ENCODE measurements at places on chromosomes 16 and 17.

GRCh38 chr17:49567871-49568694, 7.6 kb upstream of the NXPH3 start:
- peak; percentile 82 for DNase-seq

- DNase-seq = no peak
Measured at GRCh38 chr17:494601-495265, 142.1 kb upstream of the RPH3AL start.

- DNase-seq = no peak
Measured at GRCh38 chr17:60743799-60744198, 66.1 kb downstream of the BCAS3 start.

DNA sequence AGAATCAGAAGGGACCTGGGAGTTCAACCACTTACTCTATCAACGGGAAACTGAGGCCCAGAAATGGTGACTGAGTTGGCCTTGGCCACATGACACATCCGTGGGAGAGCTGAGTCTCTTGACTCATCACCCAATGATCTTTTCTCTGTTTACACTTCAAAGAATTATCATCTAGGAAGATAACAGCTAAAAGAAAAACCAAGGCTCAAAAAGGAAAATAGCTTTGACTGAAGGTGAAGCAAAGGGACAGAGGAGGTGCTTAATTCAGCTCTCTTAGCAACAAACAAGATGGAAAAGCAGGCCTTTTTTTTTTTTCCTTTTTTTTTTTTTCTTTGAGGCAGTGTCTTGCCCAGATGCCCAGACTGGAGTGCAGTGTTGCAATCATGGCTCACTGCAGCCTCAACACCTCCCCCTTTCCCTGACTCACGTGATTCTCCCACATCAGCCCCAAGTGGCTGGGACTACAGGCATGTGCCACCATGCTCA, 16.7 kb downstream of the ERCC4 start:
- no peak for DNase-seq

DNA sequence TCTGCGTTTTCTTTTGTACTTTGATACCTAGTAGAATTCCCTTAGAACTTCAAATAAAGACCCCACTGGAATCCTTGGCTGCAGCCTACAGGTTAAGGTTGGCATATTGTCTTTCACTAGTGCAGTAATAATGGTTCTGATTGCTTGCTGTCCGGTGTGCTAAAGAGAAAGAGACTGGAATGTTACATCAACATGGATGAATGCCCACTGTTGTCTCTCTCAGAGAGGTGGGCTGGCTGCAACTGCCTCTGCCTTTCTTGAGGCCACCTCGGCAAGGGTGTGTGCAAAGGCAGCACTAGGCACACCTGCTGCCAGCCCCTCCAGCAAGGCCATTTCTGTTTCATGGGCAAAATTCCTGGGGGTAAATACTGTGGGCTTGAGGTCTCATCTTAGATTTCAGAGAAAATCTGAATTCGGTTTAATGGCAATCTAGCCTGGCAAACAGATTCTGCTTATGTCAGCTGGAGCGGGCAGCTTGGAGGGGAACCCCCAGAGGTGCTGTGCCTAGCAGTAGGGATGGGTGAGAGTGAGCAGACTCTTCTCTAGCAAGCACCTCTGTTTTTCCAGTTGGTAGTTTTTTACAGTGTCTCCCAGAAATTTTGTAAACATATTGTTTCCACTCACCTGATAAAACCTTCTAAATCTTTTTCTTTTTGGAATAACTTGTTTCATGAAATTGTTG, 54.0 kb downstream of the MRTFB start:
- no peak for DNase-seq

- peak; percentile 23 for DNase-seq
Measured at GRCh38 chr16:56191156-56191815, at the start of gene GNAO1. Gene GNAO1, plus strand, starts transcription at chr16:56191489. Its CDS starts 747 bp downstream, at chr16:56192236.

DNA sequence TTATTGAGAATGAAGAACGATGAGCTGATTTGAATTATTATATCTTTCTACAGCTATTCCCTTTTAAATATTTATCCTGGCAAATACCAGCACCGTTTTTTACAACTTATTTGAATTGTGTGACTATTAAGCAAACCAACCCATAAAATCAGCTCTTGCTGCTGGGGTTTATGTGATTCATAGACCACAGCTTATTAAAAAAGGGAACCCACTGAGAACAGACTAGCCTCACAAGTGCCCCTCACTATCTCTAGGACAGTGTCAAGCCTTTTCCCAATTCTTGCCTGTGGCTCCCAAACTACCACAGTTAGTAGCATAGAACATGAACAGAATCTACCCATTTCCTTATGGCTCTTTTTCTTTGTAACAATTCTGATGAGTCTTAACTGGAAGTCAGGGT, 6.1 kb upstream of the LIG3 start:
- no peak for DNase-seq

GRCh38 chr17:44655983-44656710, at the start of gene MEIOC:
Gene MEIOC, plus strand, starts transcription at chr17:44656468. Its CDS starts 146 bp downstream, at chr17:44656614.
- DNase-seq = peak; percentile 19

- no peak for DNase-seq
Measured at GRCh38 chr17:42928714-42929496, 28.3 kb downstream of the G6PC1 start.

GRCh38 chr17:67082107-67082506, 37.8 kb downstream of the CACNG1 start:
- no peak for DNase-seq

DNA sequence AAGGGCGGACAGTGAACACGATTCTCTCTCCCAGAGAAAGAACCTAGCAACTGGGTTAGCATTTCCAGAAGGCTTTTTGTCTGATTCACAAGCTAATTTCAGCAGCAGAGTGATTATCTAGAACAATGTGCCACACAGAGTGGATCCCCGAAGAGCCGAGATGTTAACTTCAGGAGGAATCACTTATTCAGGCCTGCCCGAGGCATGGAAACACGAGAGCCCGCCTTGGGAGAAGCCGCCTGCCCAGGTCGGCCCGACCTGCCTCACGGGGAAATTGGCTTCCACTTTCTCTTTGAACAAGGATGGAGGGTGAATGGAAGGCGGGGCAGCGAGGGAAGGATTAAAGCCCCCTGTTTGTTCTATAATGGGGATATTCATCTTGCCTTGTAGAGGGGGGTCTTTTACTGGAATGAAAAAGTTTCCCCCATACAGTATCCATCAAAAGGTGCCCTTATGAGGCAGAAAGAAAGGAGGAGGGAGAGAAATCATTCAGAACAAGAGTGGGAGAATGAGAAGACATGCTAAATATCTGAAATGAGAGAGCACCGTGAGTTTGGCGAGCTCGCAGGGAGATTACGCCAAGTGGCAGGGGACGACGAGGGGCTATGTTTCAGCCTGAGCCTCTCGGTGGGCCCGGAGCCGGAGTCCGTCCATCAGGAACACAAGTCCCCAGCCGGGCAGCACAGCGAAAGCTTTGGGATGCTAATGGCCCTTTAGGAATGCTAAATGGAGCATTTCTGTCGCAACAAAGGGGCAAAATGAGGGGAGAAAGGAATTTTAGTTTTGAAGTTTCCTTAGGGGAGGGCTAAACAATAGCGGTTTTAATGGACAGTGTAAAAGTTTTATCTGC, 33.0 kb downstream of the NTN1 start:
- DNase-seq = no peak

GRCh38 chr17:68195667-68196393, 52.0 kb upstream of the AMZ2 start:
- no peak for DNase-seq

GRCh38 chr16:68355447-68356248, 44.8 kb downstream of the PRMT7 start:
- no peak for DNase-seq

GRCh38 chr17:30475206-30475605, 2.0 kb upstream of the GOSR1 start:
- DNase-seq = no peak

- no peak for DNase-seq
Measured at GRCh38 chr17:41539071-41539492, 11.0 kb upstream of the KRT19 start.

DNA sequence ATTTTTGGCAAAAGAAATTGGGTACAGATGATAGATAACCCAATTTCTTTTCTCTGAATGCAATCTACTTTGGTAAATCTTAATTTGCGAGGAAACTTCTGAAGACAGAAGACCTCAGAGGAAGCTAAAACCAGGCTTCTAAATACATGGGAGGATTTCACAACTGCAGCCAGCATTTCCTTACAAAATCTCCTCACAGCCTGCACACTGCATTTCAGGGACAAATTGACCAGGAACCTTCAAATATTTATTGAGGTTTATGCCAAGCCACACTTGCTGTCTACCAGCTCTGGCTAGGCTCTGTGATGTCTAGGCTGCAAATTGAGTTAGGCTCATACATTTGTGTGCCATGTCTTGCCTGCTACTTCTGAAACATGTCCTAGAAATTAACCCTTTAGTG, 167.3 kb upstream of the CDH5 start:
- DNase-seq = no peak

- no peak for DNase-seq
Measured at GRCh38 chr17:6476810-6477179, 32.5 kb downstream of the PIMREG start.

GRCh38 chr16:66619534-66620428, 15.3 kb downstream of the CMTM3 start:
- no peak for DNase-seq

GRCh38 chr17:67506966-67507365, 129.9 kb downstream of the PITPNC1 start:
- DNase-seq = no peak

DNA sequence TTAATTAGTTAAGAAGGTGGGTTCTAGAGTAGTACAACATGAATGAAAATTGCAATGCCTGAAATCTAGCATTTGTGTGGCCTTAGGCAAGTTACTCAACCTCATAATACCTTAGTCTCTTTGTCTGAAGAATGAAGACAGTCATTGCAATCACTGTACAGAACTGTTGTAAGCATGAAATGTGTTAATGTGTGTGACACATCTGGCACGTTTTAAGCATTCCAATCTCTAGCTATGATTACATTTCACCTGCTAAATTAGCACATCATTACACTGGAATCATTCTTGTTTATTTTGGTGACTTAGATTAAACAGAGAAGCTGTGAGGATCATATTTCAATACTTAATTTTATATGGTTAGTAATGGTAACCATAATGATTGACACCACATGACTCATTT, 629.7 kb upstream of the KIF2B start:
- no peak for DNase-seq

GRCh38 chr16:48617104-48617705, 7.2 kb upstream of the N4BP1 start:
- no peak for DNase-seq

GRCh38 chr17:57971572-57971971, 16.4 kb upstream of the CUEDC1 start:
- DNase-seq = no peak

DNA sequence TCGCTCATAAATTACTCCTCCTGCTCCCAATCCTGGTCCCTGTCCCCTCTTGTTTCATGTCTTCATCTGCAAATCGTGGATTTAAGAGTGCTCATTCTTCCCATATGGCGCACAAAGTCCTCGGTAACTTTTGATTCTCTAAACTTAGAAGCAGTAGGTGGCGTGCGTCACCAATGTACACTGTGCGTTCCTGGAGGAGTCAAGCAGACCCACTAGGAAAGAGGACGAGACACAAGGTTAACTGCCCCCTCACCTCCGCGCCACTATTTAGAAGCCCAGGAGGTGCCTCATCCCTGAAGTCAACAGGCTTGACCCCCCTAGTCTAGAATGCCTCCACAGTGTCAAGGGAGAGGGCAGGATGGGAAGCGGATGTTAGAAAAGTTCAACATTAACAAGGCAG, 2.9 kb downstream of the SLC13A5 start:
- no peak for DNase-seq

GRCh38 chr17:7548585-7549400, at the start of gene TNFSF12:
Gene TNFSF12, plus strand, starts transcription at chr17:7549058. Its CDS starts 96 bp downstream, at chr17:7549154.
- DNase-seq = peak; percentile 38

DNA sequence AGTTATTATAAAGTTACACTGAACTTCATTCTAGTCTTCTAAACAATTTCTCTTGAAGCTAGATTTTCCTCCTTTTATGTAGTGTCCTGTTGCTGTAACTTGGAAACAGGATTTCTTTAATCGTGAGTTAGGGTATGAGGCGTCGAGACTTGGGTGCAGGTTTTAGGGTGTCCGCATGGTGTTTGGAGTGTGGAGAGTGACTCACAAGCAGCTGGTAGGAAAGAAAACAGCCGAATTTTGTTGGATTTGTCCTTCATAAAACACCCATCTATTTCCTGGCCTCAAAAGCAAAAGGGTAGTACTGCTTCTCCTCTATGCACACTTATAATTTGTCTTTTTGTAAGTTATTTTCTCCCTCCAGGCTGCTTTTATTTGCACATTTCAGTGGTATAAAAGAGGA, 1.6 kb downstream of the RPTOR start:
- no peak for DNase-seq

DNA sequence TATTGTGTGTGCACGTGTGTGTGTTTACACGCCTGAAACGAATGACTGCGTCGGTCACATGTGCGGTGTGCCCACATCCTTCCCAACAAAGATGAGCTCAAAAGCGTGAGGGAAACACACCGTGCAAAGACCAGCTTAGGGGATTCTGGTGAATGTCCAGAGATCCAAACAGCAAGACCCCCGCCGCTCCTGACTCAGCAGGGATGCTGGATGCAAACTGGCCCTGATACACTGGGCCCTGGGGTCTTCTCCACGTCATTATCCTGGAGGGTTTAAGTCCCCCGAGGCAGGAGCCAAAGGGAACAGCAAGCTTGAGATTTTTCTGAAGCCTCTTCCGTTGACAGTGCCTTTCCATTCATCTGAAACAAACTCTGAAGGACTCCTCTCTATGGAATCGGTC, 59.2 kb downstream of the TBC1D16 start:
- DNase-seq = no peak

DNA sequence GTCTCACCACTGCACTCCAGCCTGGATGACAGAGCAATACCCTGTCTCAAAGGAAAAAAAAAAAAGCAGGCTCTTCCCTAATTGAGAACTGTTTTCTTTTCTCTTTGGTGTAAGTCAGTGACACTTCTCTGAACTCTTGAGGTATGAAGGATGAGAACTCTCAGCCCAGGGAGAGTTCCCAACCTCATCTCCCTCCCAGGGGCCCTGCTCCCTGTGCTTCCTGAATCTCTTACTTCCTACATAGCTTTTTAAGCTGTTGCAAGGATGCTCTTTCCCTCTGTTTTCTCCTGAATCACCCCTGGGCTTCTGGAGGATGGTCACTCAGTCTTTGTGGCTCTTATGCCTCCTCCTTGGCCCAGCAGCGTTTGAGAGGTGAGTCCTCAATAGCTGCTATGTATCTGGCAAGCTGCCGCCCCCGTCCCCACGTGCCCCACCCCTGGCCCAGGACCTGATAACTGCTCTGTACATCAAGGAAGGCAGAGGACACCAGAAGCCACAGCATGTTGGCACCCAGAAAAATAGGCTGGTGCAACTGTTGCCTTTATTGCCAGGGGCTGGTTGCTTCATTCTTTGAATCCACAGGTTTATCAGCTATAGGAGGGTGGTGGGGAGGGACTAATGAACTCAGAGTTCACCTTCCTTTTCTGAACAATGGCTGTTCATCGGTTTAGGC, 24.0 kb downstream of the IGF2BP1 start:
- DNase-seq = no peak
